ENCODE measurements at places on chromosomes 6 and 20.
A peak's percentile ranks its signal among the peaks of the same experiment; 100 is the strongest.

DNA sequence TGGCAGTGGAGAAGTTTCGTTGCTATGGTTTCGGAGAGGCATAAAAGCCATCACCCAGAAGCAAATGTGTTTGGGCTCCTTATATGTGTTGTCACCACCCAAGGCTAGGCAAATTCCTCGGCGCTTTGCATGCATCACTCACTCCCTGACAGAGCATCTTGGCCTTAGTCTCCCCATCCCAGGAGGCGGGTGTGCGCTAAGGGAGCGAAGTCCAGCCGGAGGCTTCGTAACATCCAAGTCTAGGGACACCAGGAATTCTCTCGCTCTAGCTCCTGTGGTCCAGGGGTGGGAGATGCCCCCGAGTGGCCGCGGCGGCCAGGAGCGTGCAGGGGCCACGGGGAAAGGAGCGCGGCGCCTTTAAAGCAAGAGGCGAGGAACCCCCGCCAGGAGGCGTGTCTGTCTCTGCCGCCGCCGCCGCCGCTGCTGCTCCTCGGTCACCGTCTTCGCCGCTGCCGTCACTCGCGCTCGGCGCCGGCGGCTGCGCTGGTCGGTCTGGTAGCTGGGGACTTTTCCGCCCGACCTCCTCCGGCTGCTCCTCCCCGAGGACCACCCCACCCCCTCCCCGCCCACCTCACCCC, at the start of gene GRIK2:
Gene GRIK2, plus strand, starts transcription at position 458 of the 578 bp plus-strand sequence.
- no peak for DNase-seq

DNA sequence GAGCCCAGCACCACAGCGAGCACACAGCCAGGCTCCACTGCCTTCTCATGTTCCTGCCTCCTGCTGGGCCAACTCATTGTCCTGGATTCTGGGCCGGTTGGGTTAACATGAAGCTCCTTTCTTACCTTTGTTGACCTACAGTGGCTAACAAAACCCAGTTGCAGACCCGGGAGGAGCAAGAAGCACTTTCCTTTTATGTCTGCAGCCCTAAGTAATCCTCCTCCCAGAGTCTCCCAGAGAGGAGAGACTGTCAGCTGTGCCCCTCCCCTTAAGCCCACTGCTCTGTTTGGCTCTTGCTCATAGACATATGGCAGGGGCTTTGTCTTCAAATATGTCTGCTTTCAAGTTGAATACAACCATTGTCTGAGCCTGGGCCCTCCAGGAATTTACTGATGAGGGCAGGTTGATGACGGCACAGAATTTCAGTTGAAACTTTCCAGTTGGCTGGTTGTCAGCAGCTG, 55.2 kb downstream of the PSMB1 start:
- no peak for DNase-seq

GRCh38 chr20:24131281-24131680, 142.7 kb upstream of the GGTLC1 start:
- no peak for DNase-seq

GRCh38 chr6:143598466-143599080, 79.2 kb upstream of the PHACTR2 start:
- DNase-seq, result no peak

DNA sequence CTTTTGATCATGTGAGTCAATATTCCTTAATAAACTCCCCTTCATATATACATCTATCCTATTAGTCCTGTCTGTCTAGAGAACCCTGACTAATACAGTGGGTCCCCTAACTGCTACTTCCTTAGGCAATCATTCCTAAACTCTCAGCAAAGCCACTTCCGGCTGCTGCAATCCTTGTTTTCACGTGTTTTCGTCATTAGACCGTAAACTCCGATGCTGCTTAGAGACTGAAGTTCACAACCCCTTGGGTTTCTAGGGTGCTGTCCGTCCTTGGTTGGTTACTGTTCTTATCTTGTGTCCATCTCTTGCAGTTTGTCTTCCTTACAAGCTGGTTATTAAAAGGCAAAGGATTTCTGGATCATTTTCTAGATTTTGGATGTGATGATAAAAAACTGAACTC, 106.4 kb downstream of the GMPR start:
- DNase-seq, result no peak

DNA sequence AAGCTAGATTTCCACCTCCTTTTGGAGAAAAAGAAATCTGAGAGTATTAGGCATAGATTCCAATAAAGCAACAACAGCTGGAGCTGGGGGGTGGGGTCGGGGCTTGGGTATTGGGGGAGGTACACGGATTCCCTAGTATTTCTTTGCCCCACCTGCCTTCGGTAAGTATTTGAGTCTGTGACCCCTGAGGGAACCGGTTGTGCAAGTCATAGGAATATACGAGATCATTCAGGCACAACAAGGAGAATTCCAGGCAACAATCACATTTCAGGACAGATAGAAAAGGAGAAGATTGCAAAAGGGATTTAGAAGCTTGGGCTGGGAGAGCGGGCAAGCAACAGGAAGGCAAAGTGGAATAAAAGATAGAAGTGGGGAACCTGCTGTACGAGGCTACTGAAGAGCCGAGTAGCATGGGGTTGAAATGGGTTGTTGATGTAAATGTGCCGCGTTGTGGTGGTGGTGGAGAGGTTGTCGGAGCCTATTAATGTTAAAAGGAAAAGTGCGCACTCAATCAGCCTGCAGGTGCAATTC, 148.9 kb downstream of the BCAS1 start:
- DNase-seq, result peak; percentile 31

- no peak for DNase-seq
Measured at GRCh38 chr6:72746276-72746675, 124.4 kb downstream of the KCNQ5 start.

- DNase-seq, result peak; percentile 48
Measured at GRCh38 chr20:43514648-43514999, 7.1 kb downstream of the L3MBTL1 start.

DNA sequence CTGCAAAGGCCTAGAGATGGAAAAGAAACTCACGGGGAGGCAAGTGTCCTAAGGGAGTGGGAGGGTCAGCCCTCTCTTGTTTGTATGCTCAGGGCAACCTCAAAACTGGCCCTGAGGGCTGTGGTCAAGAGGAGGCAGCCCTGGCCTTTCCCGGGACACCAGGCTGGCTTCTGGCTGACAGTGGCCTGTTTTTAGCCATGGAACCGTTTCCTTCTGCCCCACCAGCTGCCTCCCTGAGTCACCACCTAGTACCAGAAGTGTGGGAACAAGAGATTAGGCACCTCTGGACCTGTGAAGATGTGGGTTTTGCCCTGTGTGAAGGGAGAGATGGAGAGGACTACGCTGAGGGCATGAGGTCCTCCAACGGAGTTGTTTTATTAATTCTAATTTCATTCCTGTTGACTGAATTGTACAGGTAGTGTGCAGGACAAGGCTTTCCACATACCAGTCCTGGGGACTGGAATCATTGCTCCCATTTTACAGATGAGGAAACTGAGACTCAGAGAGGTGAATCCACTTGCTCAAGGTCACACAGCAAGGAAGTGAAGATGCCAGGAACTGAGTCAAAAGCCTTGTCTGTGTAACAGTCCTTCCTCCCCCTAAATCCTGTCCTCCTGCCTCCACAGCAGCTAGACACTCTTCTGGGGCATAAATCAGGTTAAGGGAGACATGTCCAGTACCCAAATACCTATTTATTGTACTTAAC, 5.5 kb downstream of the FOXS1 start:
- DNase-seq, result no peak

GRCh38 chr6:125303512-125303854, 1.7 kb upstream of the HDDC2 start:
- DNase-seq, result no peak
